ENCODE measurements at places on chromosomes 1 and 21.

DNA sequence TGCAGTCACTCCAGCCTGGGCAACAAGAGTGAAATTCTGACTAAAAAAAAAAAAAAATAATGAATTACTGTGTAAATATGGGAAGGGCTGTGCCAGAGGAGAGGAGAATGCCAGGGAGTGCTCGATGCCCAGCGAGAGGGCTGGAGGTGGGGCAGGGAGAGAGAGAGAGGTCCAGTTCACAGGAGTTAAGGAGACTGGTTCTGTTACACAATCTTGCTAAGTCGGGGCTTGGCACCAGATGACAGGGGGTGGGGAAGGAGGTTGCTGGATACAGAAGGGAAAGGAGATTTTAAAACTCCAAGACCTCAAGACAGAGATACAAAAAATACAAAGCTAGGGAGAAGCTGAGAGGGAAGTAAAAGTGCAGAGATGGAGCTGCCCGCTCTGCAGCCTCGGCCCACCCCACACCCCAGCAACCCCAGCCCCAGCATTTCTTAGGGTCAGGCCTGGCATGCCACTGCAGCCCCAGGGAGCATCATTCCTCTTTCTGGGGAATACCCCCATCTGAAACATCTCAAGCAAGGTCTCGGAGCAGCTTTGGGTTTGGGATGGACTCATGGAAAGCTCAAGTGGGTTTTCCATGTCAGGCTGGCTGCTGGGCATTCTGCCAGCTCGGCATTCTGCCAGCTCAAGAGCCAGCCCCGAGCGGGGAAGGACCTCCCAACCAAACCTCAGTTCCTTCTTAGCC is 991 bp downstream of the SELENBP1 start:
- DNase-seq = no peak

- DNase-seq = no peak
Measured at GRCh38 chr1:101262630-101263348, 26.0 kb downstream of the S1PR1 start.

DNA sequence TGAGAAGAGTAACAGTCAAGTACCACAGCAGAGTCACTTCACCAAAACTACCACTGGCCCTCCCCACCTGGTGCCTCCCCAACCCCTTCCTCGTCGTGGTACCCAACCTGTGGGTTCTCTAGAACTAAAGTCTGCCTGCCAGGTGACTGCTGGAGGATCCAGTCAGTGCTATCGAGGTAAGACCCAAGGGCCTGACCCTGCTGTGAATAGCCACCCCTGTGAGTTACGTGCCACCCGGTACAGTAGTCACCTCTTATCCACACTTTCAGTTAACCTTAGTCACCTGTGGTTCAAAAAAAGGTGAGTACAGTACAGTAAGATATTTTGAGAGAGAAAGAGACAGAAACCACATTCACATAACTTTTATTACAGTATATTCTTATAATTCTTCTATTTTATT is 16.5 kb downstream of the TTF2 start:
- DNase-seq = no peak

- DNase-seq = no peak
Measured at GRCh38 chr1:201112173-201112731, at the start of gene CACNA1S. TSS of gene CACNA1S (minus strand) at chr1:201112426. CDS start at chr1:201112339, 87 bp downstream.

- no peak for DNase-seq
Measured at GRCh38 chr1:30790850-30791778, 33.5 kb upstream of the LAPTM5 start.

DNA sequence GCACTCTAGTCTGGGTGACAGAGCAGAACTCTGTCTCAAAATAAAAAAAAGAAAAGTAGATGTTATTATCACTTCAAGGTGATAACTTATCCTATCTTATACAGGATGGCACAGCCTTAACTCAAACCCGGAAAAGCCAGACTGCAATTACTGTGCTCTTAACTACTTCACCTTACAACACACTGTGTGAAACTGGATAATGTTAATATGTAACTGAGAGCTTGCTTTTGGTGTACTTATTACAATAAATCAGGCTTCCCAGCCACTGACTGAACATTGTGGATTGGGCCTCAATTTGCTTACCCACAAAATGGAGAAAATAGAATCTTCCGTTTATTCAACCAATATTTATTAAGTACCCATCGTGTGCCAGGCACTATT is 1.4 kb downstream of the ORC1 start:
- DNase-seq = no peak

- no peak for DNase-seq
Measured at GRCh38 chr1:111202366-111202706, 1.9 kb upstream of the DENND2D start.
